NCI-H2227 treated with DMSO at 0.1 percent for 48 hours (cell line): ENCODE measurements at places on chromosomes 16 and 17.

GRCh38 chr17:37815536-37815935 is 70.7 kb upstream of the HNF1B start:
- no peak for DNase-seq

DNA sequence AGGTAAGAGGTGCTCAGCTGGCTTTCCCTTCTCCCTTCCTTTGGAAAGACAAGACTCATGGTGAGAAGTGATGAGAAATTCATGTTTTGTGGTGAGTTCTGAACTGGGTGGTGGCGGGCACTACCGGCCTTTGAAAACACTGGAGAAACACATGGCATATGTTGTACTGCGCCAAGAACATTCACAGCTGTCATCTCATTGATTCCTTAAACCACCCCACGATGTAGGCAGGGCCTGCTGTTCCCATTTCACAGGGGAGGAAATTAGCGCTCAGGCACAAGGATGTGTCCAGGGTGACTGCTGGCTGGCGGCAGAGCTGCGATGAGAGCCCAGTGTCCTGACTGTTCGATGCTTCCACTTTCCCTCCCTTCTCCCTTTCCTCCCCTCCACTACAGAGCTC is 1.6 kb upstream of the DOC2B start:
- DNase-seq: no peak

GRCh38 chr17:45405250-45406086 is 27.2 kb downstream of the ARHGAP27 start:
- DNase-seq: no peak

DNA sequence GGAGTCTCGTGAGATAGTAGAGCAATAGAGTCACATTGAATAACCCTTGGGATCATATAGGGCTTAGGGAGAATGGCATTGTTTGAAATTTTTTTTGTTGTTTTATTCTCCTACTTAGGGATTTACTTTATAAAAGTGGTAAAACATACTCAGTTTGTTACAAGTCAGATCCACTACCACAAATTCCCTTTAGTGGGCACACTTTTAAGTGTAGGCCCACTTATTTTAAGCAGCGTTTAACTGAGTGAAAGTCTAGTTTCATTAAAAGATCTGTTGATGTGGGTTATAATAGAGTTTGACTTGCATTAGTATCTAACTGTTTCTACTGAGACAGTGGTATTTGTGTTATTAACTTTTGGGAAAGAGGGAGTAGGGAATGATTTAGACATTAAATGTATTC is 49.3 kb downstream of the USP10 start:
- no peak for DNase-seq

GRCh38 chr17:73513426-73513825 is 130.8 kb downstream of the SDK2 start:
- no peak for DNase-seq

DNA sequence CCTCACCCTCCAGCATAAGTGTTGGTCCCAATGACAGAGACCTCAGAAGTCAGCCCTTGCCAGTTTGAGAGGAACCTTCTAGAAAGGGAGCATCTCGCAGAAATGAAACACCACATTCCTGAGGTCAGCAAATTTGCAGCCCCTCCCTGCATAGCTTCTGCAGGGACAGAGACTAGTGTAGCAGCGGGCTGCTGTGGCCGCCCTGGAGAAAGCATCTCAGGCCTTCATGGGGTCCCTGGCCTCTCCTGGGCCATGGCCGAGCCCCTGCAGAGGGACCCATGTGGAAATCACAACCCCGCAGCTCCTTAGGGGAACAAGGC is 11.4 kb downstream of the HS3ST6 start:
- no peak for DNase-seq

- DNase-seq: no peak
Observed at GRCh38 chr17:79600681-79601131, 10.1 kb downstream of the RBFOX3 start.

GRCh38 chr16:30947859-30948666 is 805 bp upstream of the ORAI3 start:
- peak; percentile 99 for DNase-seq

DNA sequence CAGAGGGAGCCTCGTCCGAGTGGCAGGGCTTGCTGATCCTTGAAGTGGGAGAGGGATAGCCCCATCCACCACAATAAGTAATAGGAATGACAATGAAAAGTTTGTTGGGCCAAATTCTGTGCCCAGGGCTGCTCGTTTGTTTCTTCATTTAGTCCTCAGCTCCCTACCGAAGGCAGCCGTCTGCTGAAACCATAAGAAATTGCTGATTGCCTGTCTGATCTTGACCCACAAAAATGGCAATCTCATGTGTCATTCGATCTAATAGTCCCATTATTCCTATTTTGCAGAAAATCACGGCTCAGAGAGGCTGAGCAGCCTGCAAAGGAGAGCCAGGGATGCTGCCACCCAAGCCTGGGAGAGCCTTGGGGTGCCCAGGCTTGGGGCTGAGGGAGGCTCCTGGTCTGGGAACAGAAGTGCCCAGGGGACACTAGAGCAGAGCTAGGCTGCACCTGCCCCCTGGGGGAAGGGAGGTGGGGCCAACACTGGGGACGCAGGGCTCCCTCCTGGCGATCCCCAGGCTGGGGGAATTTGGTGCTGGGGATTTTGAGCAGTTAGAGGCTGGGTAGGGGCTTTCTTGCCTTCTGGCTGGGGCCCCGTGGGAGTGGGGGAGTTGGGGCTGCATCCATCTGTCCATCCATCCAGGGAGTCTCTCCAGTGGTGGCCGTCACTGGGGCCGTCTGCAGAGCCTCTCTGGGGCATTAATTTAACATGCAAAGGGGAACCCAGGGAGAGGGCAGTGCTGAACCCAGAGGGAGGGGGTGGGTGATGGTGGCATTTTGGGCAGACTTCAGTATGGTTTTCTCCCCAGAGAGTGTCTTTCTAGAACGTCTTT is 53.5 kb downstream of the SOCS1 start:
- DNase-seq: no peak

DNA sequence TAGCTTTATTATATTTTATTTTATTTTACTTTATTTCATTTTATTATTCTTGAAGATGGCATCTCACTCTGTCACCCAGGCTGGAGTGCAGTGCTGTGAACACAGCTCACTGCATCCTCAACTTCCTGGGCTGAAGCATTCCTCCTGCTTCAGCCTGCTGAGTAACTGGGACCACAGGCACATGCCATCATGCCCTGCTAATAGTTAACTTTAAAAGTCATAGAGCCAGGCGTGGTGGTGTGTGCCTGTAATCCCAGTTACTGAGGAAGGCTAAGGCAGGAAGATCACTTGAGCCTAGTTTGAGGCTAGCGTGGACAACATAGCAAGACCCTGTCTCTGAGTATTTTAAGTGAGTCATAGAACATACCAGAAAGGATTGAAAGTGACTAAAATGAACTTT is 38.7 kb downstream of the ESRP2 start:
- no peak for DNase-seq

GRCh38 chr17:59671386-59671785 is 35.8 kb downstream of the PTRH2 start:
- DNase-seq: no peak

DNA sequence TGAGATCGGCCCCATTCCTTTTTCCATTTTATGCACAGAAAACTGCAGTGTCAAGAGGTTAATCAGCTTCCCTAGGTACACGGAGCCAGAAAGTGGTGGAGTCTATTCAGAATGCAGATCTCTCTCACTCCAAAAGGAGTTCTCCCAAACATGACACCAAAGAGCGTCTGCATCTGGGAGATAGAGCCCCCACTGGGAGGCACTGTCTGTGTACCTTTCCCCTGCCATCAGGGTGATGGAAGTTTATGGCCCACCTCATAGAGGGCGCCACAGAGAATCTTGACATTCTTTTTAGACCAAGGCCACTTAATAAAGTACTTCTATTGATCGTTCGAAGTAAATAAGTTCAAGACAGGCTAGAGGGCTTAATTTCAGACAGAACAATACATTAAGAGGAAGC is 493.7 kb upstream of the ERCC4 start:
- DNase-seq: no peak

GRCh38 chr16:60932600-60932999 is 1103.6 kb downstream of the CDH8 start:
- DNase-seq: no peak

- no peak for DNase-seq
Observed at GRCh38 chr17:72613806-72614292, 478.6 kb downstream of the SLC39A11 start.

DNA sequence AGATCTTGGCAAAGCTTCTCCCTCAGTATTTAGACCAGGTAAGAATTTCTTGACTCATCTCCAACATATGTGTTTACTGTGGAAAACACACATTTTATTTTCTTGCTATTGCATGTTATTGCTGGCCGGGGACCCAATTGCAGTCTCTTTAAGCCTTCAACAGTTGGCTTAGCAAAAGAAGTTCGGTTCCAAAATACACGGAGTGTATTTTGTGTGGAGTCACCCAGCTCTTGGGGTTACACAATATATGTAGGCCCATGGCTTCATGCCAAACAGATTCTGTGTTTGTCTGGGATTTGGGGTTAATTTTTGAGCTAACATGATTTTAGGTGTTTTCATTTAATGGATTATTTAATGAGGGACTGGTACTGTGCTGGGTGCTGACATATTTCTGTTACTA is 4.0 kb downstream of the ALDH3A2 start:
- DNase-seq: no peak

- no peak for DNase-seq
Observed at GRCh38 chr16:85437166-85438052, 175.7 kb upstream of the GSE1 start.

DNA sequence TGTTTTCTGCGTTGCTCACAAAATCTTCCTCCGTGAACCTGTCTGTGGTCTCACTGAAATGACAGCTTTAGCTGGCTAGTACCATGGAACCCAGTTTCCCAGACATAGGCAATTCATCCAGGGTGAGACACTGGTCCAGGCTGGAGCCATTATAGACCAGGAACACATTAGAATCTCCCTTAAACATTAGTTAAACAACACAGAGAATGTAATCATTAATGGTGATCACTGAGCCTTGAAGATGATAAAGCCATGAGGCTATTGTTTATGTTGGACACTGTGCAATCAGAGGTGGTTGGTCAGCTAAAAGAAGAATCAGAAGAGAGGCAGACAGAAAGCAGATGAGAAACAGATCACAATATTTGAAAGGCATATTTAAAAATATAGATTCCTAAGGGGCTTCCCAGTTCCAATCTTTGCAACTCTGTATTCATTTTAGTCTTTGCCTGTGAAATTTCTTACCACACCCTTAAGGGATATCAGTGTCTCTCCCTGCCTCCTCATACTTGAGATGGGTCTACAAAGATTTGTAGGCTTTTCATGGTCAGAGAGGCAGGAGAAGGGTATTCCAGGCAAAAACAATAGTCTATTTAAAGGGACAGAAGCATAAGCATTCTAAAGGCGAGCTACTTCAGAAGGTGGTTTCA is 317.9 kb downstream of the MAP2K6 start:
- no peak for DNase-seq

GRCh38 chr16:54431041-54431996 is 144.7 kb upstream of the IRX3 start:
- DNase-seq: no peak

DNA sequence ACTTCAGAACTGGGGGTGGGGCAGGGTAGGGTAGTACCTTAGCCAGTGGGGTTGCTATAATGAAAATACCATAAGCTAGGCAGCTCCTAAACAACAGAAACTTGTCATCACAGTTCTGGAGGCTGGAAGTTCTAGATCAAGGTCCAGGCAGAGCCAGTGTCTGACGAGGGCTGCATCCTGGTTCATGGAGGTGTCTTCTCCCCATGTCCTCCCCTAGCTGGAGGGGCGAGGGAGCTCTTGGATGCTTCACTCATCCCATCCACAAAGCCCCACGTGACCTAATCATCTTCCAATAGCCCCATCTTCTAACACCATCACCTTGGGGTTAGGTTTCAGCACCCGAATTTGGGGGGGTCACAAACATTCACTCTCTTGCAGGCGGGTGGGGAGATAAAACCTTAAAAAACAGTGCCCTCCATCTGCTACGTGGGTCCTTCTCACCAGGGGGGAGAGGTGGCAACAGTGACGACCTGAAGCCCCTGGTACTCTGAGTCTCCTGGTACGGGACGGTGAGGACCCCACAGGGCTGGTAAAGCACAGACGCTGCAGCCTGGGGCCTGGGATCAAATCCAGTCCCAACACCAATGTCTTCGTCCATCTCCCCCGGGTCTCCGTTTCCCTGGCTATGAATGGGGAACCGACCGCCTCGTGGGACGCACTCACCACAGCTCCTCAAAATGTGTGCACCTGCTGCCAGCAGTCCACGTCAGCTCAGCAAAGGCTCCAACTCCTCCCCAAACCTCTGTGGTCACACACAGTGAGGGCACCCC is 22.8 kb downstream of the RAB40B start:
- no peak for DNase-seq

GRCh38 chr17:16037636-16038035 is 38.0 kb downstream of the TTC19 start:
- no peak for DNase-seq

GRCh38 chr16:48546774-48547173 is 63.2 kb downstream of the N4BP1 start:
- no peak for DNase-seq

GRCh38 chr17:46060461-46060860 is 61.4 kb downstream of the STH start:
- no peak for DNase-seq

DNA sequence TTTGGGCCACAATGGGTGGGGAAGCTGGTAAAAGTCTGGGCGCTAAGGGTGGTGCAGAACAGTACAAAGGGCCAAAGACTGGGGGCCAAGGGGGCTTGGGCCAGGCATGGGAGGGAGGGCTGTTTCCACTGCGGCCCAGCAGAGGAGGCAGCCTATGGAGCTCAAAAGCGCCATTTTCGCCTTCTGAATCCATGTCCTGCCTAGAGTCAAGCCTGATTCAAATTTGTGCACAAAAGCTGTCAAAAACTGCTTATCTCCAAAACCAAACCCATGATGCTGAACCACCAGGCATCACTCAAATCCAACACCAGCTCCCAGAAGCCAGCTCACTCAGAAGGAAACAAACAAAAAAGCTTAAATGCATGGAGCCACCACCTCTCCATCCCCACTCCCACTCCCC is 16.0 kb downstream of the COG7 start:
- DNase-seq: no peak

DNA sequence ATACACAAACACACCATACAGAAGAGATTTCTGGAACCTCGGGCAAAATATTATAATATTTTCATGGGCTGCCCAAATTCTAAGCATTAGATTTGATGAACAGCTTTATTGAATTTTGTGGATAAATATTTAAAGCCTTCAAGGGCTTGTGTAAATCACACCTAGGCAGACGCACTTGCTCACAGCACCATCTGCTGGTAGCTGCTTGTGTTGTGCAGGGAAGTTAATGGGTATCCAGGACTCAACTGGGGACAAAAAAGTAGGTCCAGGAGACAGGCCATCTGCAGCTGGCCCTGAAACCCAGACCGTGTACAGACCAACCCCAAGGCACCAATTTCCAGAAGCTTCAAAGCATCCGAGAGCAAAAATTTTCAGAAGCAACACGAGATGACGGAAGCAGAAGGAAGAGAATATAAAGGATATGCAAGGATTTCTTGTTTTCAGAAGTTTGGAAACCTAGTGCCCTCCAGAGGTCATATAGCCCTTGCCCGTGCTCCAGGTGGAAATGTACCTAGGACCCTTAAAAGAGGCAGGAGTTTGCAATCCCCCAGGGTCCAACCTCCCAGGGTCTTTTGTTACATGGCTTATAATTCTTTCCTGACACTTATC is 140.0 kb downstream of the CHD9NB start:
- no peak for DNase-seq
